ENCODE measurements at places on chromosomes 5 and 9.

GRCh38 chr5:132076202-132076830 is 2.7 kb downstream of the CSF2 start:
- no peak for DNase-seq

GRCh38 chr5:66074901-66075300 is 69.2 kb upstream of the SREK1 start:
- DNase-seq, result no peak

GRCh38 chr9:23850242-23850689 is 24.2 kb upstream of the ELAVL2 start:
- peak; percentile 77 for DNase-seq

- no peak for DNase-seq
Observed at GRCh38 chr5:112625689-112626438, 111.8 kb upstream of the APC start.

- no peak for DNase-seq
Observed at GRCh38 chr5:172586125-172587060, 54.7 kb upstream of the NEURL1B start.

- DNase-seq, result no peak
Observed at GRCh38 chr5:10434392-10434791, 7.3 kb upstream of the ROPN1L start.

DNA sequence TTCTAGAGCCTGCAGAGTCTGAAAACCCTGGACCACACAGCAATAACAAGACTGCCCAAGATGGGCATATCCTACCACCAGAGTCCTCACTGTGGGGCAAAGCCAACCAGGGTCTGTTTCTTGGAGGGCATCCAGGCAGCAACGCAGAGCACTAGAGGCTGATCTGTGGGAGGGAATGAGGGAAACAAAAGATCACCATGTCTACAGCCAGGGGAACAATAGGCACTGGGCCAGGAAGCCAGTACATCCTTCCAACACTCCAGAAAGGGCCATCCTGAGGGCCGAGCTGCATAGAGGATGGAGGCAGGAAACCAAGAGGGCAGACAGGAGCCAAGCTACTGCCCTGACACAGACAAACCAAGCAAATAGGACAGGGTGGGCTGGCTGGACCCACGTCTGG is 416.1 kb upstream of the IRX4 start:
- DNase-seq, result no peak

DNA sequence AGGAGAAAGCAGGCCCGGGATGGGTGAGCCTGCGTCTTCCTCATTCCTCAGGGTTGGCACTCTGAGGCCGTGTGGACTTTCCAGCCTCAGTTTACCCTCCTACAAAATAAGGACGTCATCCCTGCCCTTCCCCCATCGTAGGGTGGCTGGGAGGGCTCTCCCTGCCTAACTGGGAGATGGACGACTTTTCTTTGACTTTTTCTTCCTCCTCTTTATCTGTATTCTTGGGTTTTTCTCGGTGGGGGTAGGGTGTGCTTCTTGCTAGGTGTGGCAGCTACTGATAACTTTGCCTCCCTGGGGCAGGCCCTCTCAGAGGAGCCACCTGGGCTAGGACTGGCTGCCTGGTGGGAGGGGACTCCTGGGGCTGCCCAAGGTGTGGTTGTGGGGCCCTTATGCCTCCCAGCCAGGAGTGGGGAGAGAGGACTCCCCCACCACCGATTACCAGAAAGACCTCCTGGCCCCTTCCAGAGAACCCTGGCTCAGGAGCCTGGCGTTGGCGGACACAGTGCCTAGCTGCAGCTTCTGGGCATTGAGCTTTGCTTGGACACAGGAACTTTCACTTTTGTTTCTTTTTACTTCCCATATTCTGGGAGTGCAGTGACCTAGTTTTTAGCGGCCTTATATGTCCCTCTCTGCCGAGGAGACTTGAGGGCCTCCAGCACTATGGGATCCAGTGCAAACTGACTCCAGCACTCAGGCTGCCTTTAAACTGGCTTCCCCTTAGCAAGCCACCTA is 6.1 kb downstream of the GLIPR2 start:
- no peak for DNase-seq

- no peak for DNase-seq
Observed at GRCh38 chr5:112290691-112291090, 128.4 kb downstream of the EPB41L4A start.

GRCh38 chr5:24222876-24223275 is 421.9 kb downstream of the CDH10 start:
- no peak for DNase-seq

DNA sequence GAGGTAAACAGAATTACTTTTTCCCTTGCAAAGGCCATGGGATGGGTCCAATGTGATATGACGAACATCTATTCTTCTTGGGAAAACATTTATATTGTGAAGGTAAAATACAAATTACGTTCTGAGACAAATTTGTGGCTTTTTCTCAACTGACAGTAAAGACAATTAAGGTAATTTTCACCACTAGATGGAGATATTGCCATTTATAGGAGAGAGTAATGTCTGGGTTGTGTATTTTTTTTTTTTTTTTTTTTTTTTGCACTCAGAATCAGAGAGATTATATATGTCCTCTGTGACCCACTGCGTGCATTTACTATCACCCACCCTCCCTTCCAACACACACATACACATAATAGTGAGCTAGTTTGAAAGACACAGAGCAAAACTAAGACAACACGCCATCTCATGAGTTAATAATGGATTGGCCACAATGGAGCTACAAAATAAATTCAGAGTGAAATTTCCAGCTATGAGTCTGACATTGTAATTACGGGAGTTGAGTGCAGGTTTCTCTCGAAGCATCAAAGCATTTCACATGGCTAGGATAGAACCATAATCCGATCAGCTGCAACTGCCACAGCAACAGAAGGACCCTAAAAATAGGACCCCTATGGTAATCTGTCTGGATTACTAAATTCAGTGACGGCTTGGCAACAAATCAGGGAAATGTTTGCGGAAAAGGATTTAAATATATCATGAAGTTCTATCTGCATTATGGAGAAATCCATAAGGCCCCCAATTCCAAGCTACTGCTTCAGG is 49.2 kb downstream of the ANXA1 start:
- peak; percentile 54 for DNase-seq

- DNase-seq, result peak; percentile 25
Observed at GRCh38 chr5:147734894-147735293, 47.6 kb downstream of the JAKMIP2 start.

All from NCI-H2081 (cell line).